ENCODE measurements at places on chromosomes 4 and X.
A peak's percentile ranks its signal among the peaks of the same experiment; 100 is the strongest.

- no peak for DNase-seq
Observed at GRCh38 chrX:41875142-41875541, 48.2 kb downstream of the CASK start.

- no peak for DNase-seq
Observed at GRCh38 chr4:117417856-117418255, 332.5 kb upstream of the TRAM1L1 start.

DNA sequence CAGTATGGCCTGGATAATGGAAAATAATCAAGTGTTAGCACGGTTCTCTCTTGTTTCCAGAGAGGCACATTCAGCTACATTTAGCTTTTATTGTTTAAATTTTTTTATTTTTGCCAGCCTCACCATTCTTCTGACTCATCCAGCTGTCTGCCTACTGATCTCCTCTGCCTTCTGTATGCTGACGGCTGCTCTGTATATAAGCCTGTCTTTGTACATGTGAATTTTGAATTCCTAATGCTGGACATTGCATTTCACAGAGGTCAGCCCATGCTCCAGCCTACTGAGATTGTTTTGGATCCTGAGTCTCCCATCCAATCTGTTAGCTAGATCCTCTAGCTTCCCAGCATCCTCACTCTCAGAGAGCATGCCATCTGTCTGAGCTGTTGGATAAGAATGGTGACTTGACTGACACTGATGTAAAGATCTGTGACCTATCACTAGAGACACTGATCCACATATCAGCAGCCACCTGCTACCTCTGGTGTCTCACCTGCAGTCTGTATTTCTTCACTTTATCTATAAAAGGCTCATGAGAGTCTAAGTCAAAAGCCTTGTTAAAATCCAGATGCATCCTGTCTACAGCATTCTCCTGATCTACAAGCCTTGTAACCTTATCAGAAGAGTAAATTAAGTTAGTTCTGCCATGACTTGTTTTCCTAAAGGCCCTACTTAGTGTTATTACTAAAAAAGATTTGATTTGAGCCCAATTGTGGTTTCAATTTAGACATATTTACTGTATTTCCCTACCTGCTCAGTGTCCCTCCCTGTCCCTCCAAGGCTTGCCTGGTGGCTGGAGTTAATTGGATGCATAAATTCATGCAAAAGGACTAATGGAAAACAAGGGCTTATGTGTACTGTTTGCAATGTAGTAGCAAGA lies 25.6 kb upstream of the ARHGAP36 start:
- DNase-seq = no peak

GRCh38 chr4:26916195-26916594 lies 55.6 kb downstream of the STIM2 start:
- no peak for DNase-seq

DNA sequence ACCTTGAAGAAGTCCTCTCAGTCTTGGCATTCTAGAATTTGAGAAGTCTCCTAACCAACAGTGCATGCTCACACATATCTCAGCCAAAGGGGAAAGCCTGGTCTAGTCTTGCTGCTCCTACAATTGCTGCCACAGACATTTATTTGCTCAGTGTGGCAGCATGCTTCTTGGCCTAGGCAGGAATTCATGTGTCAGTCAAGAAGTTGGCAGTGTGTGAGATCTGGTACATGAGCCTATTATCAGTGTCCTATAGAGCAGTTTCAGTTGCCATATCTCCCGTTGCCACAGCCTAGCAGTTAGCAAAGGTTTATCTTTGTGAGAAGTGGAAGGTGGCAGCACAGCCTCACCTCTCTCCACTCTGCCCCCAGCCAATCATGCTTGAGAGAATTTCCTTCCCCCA lies 176.9 kb upstream of the ARHGEF9 start:
- no peak for DNase-seq

DNA sequence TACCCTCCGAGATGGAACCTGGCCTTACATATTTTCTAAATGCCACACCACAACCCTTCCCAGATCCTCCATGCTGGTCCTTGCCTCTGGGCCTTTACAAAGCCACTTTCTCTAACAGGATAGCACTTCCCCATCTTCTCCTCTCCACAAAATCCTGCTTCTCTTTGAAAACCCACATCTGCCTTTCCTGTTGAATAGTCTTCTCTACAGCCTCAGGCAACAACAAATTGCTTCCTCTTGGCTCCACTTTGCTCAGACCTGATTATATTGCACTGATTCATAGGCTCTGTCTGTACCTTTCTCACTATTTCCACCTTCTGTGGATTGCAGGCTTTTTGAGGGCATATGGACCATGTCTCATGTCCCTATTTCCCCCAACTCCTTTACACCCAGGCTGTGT lies 203.7 kb upstream of the MBNL3 start:
- DNase-seq = no peak

DNA sequence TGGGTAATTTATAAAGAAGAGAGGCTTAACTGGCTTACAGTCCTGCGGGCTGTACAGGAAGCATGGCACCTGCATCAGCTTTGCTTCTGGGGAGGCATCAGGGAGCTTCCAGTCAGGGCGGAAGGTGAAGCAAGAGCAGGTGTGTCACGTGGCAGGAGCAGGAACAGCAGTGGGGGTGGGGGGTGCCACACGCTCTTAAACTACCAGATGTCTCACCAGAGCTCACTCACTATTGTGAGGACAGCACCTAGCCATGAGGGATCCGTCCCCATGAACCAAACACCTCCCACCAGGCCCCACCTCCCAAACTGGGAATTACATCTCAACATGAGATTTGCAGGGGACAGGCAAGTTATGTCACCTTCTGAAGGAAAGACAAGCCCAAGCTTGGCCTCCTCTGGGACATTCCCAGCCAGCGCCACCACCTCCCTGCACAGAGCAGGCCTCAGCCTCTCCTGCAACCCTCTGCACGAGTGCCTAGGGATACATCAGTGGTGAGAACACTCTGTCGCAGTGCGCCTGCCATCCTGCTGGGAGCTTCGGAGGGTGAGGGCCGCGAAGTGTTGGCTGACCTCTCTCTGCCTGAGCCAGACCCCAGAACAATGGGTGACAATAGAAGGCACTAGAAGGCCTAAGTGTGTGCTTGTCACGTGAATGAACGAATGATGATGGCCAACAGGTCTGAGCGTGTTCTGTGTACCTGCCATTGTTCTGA lies 244.3 kb downstream of the EVC2 start:
- no peak for DNase-seq

- peak; percentile 15 for DNase-seq
Observed at GRCh38 chrX:78321809-78322208, 5.6 kb downstream of the CYSLTR1 start.

GRCh38 chr4:56160636-56161035 lies 211.9 kb downstream of the CEP135 start:
- no peak for DNase-seq

DNA sequence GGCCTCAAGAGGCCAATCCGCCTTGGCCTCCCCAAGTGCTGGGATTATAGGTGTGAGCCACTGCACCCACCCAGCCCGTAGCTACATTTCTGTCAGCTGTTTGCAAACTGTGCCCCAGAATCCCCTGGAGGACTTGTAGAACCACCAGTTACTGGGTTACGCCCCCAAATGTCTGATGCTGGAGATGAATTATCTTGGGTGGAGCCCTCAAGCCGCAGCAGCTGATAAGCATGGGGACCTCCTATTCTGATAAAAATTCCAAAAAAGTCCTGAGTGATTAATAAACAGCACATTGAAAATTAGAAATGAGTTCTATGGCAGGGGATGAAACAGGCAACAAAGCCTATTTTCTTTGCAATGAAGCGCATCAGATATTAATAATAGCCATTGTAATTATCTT lies 105.0 kb downstream of the PTTG2 start:
- DNase-seq = no peak

- no peak for DNase-seq
Observed at GRCh38 chr4:8202108-8203051, 3.3 kb downstream of the SH3TC1 start.

DNA sequence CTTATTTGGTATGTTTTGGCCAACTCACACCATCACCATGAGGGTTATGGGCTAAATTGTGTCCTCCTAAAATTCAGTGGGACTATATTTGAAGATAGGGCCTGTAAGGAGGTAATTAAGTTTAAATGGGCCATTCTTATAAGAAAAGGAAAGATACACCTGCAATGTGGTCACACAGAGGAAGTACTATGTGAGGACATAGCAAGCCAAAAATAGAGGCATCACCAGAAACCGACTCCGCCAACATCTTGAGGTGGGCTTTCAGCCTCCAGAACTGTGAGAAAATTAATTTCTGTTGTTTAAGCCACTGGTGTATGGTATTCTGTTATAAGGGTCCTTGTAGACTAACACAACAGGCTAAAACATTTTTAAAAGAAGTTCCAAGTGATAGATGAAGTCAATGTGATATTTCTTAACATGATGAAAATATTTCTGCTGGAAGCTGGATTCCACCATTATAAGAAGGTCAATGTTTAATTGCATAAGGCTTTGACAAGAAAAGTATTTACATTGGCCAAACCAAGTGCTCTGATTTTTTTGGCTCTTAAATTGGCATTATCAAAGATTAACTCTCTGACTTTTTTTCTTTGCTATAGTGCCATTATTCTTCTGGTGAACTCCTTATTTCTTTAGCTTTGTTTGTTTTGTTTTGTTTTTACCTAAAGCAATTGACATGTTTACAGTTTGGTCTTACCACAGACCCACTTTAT lies 540.9 kb downstream of the PPARGC1A start:
- DNase-seq = no peak

DNA sequence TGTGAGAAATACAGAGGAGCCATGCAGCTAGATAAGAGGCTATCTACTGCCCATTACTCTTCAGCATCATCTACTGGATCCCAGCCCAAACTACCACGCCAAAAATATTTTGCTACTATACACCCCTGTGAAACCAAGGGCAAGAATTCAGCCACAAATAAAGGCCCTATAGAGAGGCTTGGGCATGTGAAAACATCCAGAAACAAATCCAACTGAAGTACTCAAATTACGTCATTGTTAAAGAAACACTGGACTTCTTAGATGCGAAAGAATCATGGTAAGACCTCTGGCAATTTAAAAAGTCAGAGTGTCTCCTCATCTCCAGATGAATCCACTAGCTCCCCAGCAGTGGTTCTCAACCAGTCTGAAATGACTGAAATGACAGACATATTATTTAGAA lies 12.8 kb downstream of the NDST3 start:
- no peak for DNase-seq

DNA sequence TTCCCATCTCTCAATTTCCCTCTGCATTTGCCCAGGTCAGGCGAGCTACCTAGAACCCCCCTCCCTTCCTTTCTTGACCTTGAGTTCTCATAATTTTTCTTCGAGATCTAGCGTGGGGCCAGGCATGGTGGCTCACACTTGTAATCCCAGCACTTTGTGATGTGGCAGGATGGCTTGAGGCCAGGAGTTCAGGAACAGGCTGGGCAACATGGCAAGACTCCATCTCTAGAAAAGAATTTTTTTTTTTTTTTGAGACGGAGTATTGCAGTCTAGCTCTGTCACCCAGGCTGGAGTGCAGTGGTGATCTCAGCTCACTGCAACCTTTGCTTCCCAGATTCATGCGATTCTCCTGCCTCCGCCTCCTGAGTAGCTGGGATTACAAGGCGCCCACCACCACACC lies 4.5 kb upstream of the PORCN start:
- DNase-seq = no peak

- no peak for DNase-seq
Observed at GRCh38 chr4:76677571-76678326, 220.2 kb downstream of the SOWAHB start.

- no peak for DNase-seq
Observed at GRCh38 chrX:151912221-151912620, 468 bp upstream of the MAGEA4 start.

DNA sequence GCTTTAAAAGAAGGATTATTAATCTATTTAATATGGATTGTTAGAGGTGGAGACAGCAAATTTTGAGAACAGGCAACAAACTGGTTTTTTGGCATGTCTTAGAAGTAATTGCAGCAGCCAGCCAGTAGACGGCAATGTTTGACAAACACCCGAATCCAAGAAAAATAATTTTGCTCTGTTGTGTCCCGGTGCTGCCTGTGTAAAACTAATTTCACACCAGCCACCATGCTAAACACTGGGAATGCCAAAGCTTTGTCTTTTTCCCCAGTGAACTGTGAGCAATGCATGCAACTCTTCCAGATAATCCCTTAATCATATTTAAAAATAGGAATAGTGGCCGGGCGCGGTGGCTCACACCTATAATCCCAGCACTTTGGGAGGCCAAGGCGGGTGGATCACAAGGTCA lies 25.9 kb downstream of the SMIM31 start:
- no peak for DNase-seq

DNA sequence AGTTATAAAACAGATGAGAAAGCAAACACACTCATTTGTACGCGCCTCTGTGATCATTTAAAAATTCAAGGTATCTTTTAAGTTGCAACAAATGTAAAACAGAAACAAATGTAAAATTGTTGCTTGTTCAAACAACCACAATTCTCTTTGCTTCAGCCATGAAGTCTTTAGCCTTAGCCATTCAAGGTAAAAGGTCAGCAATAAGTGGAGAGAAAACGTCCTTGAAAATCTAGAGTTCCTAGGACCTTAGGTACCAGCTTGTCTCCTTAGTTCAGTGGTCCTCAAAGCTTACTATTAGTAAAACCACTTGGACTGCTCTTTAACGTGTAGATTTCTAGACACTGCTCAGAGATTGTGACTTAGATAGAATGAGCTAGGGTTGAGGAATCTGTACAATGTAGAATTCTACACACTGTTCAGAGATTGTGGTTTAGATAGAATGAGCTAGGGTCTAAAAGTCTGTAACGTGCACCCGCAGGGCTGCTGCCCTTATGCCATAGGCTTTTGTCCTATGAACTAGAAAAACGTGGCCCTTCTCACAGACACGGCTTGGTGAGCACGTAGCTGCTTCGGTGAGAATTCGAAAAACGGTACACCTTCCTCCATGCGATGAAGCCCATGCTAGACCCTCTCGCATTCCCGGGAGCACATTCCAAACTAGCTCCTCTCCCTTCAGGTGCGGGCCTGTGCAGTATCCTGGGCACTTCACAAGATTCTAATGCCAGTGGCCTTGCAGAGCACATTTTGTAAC lies 1.7 kb downstream of the PLAC8 start:
- DNase-seq = no peak

DNA sequence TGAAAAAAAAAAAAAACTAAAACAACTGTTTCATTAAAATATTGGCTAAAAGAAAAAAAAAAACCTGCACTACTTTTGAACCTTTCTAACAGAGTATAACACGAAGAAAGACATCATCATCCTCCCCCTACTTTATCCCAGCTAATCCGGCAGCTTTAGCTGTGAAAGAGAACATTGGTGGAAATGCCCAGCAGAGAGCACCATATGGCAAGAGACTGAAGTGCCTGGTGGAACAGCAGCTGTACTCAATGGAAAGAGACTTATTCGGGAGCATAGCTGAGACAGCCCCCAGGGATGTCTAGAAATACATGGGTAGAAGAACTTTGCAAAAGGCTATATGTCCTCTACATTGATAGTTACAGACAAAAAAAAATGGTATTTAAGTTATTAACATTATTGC lies 30.3 kb downstream of the STPG2 start:
- no peak for DNase-seq
